GM12878 (cell line): ENCODE measurements at places on chromosomes 3 and 15. TPM values are rescaled to one million over a fixed set of nuclear protein-coding genes. Genes with fewer than 3 reads are reported as not detected.

The PRTG gene
- not detected in 2 replicates for polyA plus RNA-seq

The FAM107A gene
- not detected in 2 replicates for polyA plus RNA-seq

The IGSF10 gene
- polyA plus RNA-seq = not detected in 2 replicates

The LRRC31 gene
- not detected in 2 replicates for polyA plus RNA-seq

The LYSMD2 gene
- 22.5 and 49.4 TPM in 2 replicates for polyA plus RNA-seq
